Stimulated activated CD8-positive, alpha-beta memory T cell treated with anti-CD3 and anti-CD28 coated beads, Interleukin-7, amount 100 ng/mL, for 24 hours (primary cell): ENCODE measurements at places on chromosomes 1 and 21.

DNA sequence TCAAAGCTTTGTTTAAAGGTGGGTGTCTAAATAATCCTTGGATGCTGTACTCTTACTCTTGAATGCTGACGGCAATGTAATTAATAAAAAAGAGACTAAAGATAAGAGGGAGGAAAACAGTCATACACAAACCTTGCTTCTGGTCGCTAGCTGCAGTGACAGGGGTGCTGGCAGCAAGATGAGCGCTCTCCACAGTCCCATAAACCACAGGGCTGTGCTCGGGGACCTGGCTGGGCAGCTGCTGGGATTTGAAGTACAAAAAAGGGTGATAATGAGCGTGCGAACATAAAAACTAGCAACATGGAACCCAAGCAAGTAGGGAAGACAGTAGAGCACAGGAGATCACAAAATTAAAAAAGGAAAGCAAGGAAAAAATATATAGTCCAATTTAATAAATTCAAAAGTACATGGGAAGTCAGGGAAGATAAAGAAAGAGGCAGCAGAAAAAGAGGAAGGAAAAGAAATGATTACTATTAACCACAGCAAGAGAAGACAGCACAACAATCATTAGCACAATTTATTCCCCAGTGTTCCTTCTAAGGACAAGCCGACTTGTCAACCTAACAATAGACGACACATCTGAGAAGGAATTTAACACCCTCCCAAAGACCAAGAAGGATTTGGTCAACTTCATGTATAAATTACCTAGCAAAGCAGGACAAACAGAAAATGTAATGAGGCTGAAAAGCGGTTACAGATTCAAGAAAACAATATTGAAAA is 162.9 kb upstream of the HP1BP3 start:
- DNase-seq = no peak

DNA sequence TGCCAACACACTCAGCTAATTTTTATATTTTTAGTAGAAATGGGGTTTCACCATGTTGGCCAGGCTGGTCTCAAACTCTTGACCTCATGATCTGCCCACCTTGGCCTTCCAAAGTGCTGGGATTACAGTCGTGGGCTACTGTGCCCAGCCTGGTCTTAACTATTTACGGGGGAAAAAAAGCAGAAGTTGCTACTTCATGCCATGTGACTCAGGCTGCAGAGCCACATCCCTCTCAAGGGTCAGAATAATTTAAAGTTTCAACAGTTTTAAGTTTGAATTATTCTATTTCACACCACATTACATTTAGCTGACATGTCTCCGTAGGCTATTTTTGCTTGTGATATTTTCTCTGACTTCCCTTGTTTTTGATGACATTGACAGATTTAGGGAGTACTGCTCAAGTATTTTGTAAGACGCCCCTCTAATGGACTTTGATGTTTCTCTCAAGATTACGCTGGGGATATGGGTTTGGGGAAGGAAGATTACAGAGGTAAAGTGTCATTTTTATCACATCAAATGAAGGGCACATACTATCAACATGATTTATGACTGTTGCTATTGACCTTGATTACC is 14.6 kb upstream of the AGBL4 start:
- no peak for DNase-seq

DNA sequence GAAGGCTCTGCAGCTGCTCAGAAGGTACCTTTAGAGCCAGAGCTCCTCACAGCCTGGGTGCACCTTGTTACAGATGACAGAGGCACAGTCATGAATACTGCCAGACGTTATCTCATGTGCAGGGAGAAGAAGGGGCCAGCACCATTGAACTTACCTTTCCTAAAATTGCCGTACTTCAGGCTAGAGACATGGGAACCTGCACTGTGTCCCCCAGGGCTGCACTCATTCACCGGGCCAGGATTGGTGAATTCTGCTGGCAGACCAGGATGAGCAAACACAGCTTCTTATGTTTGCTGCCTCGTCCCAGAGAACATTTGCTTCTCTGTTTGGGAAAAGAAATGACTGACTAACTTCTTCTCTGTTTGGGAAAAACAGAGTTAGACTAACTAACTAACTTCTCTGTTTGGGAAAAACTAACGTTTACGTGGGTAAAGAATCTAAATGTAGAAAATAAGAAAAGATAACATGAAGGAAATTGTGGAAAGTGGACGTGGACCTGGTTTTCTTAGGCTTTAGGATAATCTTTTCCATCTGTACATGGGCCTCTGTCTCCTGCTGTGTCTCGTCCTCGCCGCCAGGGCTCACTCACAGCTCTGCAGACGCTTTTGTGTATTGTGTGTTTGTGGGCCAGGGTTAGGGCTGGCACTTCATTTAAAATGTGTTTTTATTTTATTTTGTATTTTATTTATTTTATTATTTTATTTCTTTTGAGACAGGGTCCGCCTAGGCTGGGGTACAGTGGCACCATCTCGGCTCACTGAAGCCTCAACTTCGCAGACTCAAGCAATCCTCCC is 9.9 kb downstream of the OBSCN start:
- no peak for DNase-seq

- no peak for DNase-seq
Observed at GRCh38 chr1:51570063-51570710, 46.7 kb upstream of the OSBPL9 start.

GRCh38 chr1:8866792-8867415 is 11.6 kb downstream of the ENO1 start:
- DNase-seq = no peak

GRCh38 chr1:202150602-202151001 is 6.1 kb upstream of the ARL8A start:
- no peak for DNase-seq

DNA sequence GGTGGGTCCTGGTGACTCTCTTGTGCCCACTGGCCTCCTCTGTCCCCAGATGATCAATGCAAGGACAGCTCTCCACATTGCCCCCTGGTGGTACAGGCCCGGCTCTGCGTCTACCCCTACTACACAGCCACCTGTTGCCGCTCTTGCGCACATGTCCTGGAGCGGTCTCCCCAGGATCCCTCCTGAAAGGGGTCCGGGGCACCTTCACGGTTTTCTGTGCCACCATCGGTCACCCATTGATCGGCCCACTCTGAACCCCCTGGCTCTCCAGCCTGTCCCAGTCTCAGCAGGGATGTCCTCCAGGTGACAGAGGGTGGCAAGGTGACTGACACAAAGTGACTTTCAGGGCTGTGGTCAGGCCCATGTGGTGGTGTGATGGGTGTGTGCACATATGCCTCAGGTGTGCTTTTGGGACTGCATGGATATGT is 10.8 kb downstream of the ADAMTSL4 start:
- DNase-seq = no peak

DNA sequence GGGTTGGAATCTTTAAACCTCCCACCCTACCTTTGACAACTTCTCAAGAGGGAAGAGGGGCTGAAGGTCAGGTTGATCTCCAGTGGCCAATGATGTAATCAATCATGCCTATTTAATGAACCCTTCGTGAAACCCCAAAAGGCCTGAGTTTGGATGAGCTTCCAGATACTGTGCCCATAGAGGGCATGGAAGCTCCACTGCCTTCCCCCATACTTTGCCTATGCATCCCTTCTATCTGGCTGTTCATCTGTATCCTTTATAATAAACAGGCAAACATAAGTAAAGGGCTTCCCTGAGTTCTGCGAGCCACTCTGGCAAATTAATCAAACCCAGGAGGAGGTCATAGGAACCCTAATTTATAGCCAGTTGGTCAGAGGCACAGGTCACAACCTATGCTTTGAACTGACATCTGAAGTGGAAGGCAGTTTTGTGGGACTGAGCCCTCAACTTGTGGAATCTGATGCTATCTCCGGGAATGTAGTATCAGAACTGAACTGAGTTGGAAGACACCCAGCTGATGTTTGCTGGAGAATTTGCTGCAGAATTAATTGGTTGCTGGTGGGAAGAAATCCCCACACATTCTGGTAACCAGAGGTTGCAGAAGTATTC is 24.8 kb downstream of the S100A10 start:
- no peak for DNase-seq

GRCh38 chr1:208430220-208430619 is 186.0 kb upstream of the PLXNA2 start:
- DNase-seq = no peak

DNA sequence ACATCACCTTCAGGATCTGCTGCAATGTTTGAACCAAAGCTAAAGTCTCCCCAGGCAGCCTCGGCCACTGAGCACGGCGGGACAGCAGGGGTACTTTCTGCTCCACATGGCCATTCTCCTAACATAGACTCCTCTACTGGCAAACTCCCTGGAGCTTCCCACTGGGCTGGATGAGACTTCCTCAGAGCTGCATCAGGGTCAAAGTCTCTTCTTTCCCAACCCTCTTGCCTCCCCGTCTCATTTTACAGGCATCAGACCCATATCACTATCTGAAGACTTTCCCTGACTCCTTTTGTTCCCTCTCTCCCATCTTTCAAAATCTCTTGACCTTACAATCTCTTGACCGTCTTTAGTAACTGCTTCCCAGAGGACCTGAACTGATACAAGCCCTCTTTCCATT is 42.2 kb upstream of the KIRREL1 start:
- no peak for DNase-seq

- no peak for DNase-seq
Observed at GRCh38 chr1:117794073-117794472, 135.3 kb downstream of the GDAP2 start.

GRCh38 chr1:210363119-210363518 is 34.4 kb downstream of the HHAT start:
- DNase-seq = no peak

GRCh38 chr1:72010094-72010431 is 272.3 kb downstream of the NEGR1 start:
- no peak for DNase-seq

DNA sequence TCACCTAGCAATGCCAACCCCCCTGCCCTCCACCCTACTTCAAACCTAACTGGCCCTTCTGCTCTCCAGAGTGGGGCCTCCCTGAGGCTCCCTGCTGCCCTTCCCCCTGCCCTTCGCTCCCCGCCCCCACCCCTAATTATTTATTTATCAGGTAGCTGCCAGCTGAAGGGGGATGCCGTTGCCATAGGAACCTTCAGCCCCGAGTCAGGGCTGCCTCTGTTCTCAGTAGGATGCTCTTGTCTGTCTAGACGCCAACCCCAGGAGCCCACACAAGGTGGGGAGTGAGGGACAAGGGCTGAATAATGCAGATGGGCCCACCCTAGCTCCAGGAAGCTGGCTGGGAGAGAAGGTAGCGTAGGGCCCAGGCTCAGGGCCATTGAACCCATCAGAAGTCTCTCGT is 41.1 kb downstream of the NKAIN1 start:
- no peak for DNase-seq

DNA sequence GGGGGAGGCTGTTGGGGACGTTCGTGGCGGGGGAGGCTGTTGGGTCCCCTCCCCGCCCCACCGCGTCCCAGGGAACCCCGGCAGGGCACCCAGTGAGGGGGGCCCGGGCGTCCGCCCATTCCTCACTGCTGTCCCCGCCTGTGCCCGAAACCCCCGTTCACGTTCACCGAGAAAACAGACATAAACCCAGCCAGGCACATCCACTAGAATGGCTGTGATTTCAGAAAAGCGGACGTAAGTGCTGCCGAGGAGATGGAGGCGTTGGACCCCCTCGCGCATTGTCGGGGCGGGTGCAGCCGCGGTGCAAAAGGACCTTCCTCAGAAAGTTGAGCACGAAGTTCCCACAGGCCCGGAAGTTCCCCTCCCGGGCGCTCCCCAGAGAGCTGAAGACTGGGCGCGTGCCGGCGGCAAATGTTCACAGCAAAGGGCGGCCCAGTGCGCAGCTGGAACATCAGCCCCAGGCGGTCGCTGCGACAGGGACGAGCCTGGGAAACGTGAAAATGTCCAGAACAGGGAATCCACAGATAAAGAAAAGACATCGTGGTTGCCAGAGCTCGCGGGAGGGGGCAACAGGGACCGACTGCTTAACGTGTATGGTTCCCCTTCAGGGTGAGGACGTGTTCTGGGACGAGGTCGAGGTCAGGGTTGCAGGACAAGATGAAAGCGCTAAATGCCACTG is 18.5 kb upstream of the SAMD11 start:
- no peak for DNase-seq

DNA sequence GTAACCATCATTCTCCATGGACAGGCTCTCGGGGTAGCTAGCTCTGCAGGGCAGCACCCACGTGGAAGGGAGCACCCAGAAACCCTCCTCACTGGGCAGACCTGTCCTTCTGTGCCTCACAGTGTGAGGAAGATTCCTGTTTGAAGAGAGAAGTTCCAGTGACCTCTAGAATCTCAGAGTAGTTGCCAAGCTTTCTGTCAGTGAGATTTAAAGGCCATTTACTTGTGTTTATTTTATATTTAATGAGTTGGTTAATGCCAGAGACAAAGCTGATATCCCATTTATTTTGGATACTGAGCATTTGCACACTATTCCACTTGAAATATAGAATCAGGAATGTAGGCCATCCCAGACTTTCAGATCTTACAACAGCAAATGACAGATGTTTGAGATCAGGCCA is 28.7 kb downstream of the MTARC1 start:
- DNase-seq = no peak

DNA sequence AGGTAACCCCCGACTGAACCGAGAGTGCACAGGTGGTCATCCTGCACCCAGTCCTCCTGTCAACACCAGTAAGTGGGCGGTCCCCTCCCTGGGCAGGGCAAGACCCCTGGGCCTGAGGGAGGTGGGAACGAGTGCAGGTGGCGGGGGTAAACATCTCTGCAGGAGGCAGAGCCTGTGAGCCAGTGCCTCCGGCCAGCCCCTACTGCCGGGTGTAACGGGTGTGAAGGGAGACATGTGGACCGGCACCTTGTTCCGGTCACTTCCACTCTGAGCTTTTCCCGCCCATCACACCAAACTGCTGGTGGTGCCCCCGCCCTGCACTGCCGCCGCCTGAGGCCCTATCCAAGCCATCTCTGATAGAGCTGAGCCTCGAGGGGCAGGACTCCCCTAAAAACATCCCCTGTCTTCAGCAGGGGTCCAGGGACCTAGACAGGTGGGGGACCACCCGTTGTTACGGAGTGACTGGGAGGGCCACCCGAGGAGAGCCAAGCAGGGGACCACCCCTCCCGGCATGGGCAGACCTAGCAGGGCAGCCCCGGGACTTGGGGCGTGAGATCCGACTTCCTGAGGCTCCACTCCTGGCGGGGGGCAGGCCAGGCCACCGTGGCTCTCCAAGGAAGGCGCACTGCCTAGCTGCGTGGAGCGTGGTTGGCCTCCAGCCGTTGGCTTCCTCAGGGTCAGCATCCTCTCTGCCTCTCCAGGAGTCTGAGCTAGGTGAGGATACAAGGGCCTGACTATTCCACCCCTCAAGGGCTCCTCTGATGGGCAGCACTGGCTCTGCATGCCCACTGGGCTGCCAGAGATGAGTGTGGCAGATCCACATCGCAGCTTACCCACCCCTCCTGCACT is 43.8 kb upstream of the LBR start:
- DNase-seq = no peak

- DNase-seq = no peak
Observed at GRCh38 chr1:82893712-82894470, 1093.2 kb downstream of the ADGRL2 start.
